SJSA1 (cell line): ENCODE measurements at places on chromosomes 13 and 19. TPM values are rescaled to one million over a fixed set of nuclear protein-coding genes. Genes with fewer than 3 reads are reported as not detected.

DNA sequence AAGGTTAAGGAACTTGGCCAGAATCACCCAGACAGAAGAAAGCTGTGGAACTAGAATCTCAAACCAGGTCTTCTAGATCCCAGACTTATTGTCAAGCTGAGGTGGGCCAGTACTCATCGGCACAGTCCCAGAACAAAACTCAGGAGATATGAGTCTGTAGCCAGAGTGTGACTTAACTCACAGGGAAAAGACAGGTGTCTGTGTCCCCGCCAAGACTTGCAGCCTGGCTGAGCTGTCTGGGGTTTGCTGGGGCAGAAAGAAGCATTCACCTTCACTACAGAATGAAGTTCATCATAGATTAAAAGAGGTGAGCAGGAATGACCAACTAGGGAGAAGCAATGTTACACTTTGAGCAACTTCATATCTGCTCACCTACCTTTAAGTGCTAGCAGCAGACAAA lies 257.2 kb downstream of the FOXO1 start:
- H3K36me3 ChIP-seq: no peaks in the 10 kb centered on the region
- no peaks in the 10 kb centered on the region for H3K27me3 ChIP-seq
- no peak overlapping the region for H3K4me3 ChIP-seq
- peaks cover 37% of the 10 kb centered on the region for H3K4me1 ChIP-seq
- no peak overlapping the region for H3K27ac ChIP-seq

DNA sequence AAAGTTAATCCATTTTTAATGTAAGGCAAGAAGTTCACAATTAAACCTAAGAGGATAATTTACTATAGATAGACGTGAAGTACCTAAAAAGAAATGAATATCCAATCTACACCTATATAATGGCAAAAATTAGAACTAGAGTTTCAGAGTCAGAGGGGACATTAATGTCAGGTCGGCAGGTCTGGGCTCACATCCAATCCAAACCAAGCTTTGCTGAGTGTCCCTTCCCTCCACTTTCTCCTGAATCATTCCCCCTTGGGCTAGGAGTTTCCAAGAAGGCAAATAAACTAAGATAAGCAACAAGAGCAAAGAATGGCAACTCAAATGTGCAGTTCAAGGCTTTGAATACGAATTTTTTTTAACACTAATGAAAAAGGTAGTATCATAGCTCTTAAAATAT lies 2.9 kb downstream of the FLT3 start:
- no peak overlapping the region for H3K27ac ChIP-seq
- H3K27me3 ChIP-seq: peaks cover 44% of the 10 kb centered on the region
- no peak overlapping the region for H3K4me3 ChIP-seq
- DNase-seq: no peak

DNA sequence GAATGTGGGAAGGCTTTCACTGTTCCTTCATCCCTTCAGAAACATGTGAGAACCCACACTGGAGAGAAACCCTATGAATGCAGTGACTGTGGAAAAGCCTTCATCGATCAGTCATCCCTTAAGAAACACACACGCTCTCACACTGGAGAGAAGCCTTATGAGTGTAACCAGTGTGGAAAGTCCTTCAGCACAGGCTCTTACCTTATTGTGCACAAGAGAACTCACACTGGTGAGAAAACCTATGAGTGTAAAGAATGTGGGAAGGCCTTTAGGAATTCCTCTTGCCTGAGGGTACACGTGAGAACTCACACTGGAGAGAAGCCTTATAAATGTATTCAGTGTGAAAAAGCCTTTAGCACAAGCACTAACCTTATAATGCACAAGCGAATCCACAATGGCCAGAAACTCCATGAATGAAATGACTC lies 18.6 kb downstream of the ZNF177 start:
- no peak for DNase-seq
- no peak overlapping the region for H3K4me3 ChIP-seq
- H3K4me1 ChIP-seq: no peaks in the 10 kb centered on the region
- no peak overlapping the region for H3K27ac ChIP-seq

DNA sequence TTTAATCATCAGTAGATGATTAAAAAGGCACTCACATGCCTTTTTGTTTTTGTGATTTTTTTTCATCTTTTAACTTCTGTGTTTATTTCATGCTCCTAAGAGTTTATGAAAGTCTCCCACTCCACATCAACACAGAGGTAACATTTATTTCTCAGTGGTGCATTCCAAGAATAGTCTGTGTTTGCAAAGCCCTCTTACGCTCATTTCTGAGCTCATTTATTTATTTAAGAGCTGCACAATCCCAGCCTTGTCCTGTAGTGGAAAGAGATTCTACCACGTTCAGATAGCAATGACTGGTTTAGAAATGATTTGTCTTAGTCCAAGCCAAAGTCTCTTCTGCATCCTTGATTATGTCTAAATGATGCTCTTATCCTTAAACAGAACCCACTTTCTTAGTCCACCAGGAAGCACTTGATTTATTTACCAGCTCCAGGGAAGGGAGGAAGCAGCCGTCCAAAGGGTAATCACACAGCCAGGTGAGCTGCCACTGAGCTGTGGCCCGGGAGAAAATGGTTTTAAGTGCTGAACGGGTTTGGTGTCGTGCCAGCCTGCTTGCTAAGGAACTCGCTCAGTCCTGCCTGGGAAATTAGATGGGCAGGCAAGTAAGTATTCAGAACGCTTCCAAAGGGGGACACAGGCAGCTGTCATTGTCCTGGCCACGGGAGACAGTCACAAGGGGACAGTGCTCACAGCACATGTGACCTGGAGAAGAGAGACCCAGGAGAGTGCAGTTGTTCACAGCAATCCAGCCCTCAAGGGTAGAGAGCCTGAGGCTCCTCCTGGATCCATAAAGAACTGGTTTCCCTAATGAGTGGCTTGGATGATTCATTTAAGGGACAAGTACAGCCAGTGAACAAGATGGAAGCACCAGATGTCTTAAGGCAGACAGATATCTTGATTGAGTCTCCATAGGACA lies 131.8 kb upstream of the WASF3 start:
- no peak overlapping the region for H3K4me3 ChIP-seq
- no peak overlapping the region for H3K27ac ChIP-seq
- no peaks in the 10 kb centered on the region for H3K4me1 ChIP-seq
- no peaks in the 10 kb centered on the region for H3K27me3 ChIP-seq

DNA sequence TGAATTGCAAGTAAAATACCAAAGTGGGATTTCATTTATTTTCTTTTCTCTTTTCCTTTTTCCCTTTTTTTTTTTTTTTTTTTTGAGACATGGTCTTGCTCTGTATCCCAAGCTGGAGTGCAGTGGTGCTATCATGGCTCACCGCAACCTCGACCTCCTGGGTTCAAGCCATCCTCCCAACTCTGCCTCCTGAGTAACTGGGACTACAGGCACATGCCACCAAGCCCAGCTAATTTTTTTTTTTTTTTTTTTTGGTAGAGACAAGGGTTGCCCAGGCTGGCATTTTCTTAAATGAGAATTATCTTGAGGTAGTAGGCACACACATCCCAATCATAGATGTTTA lies 68.5 kb upstream of the GPR183 start:
- DNase-seq: no peak
- no peak overlapping the region for H3K4me3 ChIP-seq
- no peak overlapping the region for H3K27ac ChIP-seq
- H3K27me3 ChIP-seq: no peaks in the 10 kb centered on the region
- peaks cover 5% of the 10 kb centered on the region for H3K4me1 ChIP-seq

PROZ gene
- not detected in 2 replicates for total RNA-seq

CYP4F2 gene
- total RNA-seq: not detected in 2 replicates
